ENCODE measurements at places on chromosomes 1 and 21.
A peak's percentile ranks its signal among the peaks of the same experiment; 100 is the strongest.

DNA sequence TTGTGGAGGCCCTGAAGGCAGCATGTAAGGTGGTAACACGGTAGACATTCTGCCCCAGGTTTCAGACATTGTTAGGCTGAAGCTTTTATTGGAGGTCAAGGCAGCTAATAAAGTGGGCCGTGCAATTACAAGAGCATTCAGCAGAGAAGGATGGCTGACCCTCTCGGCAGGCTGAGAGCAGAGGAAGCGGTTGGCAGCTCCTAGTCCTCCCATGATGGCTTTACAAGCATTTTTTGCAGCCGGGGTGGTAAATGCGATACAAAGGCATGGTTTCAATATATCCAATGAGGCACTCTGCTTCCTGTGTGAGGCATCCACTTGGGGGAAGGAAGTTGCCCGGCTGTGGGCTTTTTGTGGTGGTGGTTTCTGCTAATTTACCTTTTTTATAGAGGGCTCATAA lies 14.6 kb downstream of the KIF26B start:
- DNase-seq, result no peak

GRCh38 chr1:116405241-116406135 lies 32.4 kb downstream of the ATP1A1 start:
- DNase-seq, result no peak

GRCh38 chr1:42450061-42450460 lies 5.8 kb downstream of the ZMYND12 start:
- DNase-seq, result no peak

DNA sequence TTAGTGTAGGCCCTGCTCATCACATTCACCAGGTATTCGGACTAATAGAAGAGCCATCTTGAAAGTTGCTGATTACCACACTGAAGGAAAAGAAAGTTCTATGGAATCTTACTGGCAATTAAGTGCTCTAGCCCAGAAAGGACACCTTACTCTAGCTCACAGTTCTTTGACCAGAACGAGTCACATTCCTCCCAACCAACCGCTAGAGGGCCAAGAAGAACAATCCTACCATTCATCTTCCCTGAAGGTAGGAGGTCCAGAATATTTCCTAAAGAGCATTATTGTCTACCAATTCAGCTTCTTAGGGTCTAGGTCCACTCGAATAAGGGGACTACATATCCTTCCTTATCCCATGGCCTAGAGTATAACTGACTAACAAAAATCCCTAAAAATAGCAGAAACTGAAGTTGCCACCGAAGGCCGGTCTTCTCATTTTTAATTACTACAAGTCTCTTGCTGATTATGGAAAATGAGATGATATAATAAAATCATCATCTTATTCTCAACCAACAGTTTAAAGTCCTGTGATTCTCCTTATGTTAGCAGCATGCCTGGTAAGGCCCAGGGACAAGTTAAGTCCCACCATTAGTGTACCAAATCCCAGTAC lies 2.7 kb upstream of the FMO1 start:
- DNase-seq, result peak; percentile 57

GRCh38 chr1:164628772-164629171 lies 69.8 kb downstream of the PBX1 start:
- no peak for DNase-seq

GRCh38 chr1:207868774-207869721 lies 41.9 kb downstream of the CD34 start:
- peak; percentile 79 for DNase-seq

GRCh38 chr21:31115249-31115648 lies 77.0 kb upstream of the KRTAP19-8 start:
- DNase-seq, result no peak

DNA sequence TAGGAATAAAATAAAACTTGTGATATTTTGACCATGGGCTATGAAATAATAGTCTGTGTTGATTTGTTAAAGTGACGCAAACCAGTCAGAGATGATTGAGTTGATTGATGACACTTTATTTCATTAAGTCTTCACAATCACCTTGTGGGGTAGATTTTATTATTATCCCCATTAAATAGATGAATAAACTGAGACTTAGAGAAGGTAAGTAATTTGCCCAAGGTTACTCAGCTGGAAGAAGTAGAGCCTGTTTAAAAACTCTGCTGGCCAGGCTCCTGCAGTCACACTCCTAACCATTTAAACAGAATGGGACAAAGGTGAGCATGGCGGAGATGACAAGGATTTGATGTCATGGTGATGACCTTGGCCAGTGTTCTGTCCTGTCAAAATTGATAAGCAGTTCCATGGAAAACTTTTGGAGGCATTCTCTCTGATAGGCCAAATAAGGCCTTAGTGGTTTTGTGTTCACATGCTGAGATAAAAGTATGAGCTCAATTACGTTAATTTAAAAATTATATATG lies 22.7 kb upstream of the MCOLN3 start:
- DNase-seq, result no peak

GRCh38 chr1:153872331-153872730 lies 50.4 kb downstream of the GATAD2B start:
- DNase-seq, result no peak

- no peak for DNase-seq
Observed at GRCh38 chr1:202934755-202935154, 7.7 kb upstream of the KLHL12 start.

GRCh38 chr1:182996816-182997215 lies 26.4 kb upstream of the LAMC1 start:
- DNase-seq, result no peak

DNA sequence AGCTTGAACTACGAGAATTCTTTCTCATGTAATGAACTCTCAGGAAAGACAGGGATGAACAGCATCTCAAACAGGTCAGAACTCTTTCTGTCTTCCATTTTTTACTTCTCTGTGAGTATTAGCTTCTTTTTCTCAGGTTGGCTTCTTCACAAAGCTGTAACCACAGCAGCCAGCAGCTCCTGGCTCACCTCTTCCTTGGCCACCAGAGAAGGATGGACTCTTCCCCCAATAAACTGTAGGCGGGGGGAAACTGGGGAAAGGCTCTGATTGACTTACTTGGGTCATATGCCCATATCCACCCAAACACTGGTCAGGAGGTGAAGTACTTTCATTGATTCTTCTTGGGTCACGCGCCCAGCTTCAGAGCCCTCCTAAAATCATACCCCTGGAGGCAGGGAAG lies 14.4 kb upstream of the ENAH start:
- DNase-seq, result no peak

GRCh38 chr1:10253755-10254154 lies 43.4 kb downstream of the KIF1B start:
- DNase-seq, result peak; percentile 7

DNA sequence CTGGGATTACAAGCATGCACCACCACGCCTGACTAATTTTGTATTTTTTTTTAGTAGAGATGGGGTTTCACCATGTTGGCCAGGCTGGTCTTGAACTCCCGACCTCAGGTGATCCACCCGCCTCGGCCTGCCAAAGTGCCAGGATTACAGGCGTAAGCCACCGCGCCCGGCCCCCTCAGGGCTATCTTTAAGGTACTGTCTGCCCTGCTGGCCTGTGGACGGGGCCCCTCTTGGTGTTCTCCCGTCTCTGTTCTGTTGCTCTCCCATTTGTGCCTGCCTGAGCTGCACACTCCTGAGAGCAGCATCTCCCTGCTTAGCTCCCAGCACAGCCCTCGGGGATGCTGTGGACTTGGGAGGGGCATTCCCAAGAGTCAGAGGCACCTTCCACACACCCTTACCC lies 13.9 kb downstream of the MYBPH start:
- DNase-seq, result no peak

DNA sequence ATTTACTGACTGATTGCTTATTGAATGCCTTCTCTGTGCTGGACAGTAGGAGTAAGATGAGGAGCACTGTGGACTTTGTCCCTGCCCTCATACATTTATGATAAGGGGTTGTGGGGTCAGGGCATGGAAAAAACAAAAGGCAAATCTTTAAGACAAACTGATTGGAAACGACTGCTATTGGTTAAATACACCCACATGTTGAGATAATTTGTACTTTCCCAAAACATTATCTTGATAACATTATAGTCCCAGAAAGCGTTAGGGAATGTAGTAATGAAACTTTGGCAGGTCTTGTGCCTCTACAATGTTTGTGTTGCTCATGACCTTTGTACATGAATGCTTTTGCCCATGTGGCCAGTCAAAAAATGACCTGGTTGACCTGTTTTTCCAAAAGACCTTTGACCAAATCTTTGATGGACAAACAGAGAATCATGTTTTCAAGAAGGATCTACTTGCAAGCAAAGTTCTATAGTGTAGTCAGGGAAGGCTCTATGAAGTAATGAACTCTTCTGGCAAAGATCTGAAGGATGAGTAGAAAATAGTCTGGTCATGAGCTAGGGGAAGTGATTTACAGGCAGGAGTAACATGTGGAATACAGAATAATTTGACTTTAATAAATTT lies 50.9 kb downstream of the LEPR start:
- DNase-seq, result no peak

DNA sequence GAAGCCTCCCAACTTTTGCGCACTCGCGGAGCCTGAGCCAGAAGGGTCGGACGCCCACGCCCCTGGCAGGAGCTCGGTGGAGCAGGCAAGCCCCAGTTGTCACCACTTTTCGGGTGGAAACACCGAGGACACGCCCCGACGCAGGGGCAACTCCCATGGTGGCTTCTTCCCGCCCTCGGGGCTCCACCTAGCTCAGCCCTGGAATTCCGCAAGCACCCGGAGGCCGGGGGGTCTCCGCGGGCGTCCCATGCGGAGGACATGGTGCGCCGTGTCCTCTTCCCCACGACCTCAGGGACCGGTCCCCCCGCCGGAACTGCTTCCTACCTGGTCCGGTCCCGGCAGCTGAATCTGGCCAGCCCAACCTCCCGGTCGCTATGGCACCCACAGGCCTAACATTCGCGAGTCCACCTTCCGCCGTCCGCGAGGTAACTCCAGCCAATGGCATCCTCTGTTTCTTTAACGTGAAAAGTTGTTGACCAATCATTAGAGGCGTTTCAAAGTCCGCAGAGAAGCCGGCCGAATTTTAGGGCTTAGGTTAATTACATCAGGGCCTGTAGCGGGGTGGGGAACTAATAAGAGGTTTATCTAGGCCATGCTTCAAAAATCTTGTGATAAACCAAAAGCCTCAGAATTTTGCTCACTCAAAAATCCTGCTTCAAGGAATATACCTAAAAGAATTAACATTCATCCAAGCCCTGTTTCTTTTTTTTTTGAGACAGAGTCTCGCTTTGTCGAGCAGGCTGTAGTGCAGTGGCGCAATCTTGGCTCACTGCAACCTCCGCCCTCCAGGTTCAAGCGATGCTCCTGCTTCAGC lies at the start of gene STPG1:
STPG1 (minus strand) TSS at position 433 of the 814 bp plus-strand sequence. CDS start 12,394 bp downstream, outside the sequence.
- DNase-seq, result peak; percentile 99

GRCh38 chr1:243991650-243992049 lies 59.4 kb upstream of the ZBTB18 start:
- no peak for DNase-seq

- DNase-seq, result peak; percentile 97
Observed at GRCh38 chr1:23799570-23800399, 769 bp downstream of the GALE start.

GRCh38 chr1:98813738-98814309 lies 152.3 kb downstream of the SNX7 start:
- DNase-seq, result no peak

GRCh38 chr21:40757366-40757765 lies 89.6 kb downstream of the DSCAM start:
- DNase-seq, result no peak

DNA sequence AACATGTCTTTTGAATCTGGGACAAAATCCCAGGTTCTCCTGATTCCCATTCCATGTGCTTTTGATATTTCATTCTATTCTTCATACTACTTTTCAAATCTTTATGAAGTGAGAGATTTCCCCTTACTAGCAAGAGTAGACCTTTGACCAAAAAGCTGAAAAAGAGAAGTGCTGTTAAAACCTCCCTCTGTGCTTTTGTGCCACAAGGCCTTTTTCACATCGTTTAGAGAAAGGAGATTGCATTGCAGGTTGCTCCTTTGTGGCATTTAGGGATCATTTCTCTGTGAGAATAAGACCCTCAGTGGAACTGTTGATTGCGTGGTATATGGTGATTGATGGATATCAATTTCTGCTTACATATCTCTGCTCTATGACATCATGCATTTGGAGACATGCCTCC lies 148.8 kb downstream of the TGFB2 start:
- no peak for DNase-seq

DNA sequence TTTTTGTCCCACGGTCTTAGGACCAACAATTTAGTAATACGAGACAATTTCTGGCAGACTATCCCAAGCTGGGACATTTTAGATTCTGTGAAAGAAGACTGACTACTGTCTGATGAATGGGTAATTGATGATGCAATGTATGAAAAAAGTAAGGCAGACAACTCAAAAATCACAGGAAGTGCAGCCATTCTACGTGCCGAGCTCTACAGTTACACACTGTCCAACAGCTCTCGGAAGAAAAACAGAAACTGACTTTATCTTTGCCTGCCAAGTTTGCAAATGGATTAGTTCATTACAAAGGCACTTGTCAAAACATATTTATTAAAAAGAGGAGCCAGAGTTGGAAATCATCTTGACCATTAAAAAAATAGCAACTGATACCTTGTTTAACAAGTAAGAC lies 31.3 kb downstream of the ZBTB8B start:
- DNase-seq, result no peak

GRCh38 chr1:229430761-229431283 lies 3.1 kb downstream of the ACTA1 start:
- no peak for DNase-seq

DNA sequence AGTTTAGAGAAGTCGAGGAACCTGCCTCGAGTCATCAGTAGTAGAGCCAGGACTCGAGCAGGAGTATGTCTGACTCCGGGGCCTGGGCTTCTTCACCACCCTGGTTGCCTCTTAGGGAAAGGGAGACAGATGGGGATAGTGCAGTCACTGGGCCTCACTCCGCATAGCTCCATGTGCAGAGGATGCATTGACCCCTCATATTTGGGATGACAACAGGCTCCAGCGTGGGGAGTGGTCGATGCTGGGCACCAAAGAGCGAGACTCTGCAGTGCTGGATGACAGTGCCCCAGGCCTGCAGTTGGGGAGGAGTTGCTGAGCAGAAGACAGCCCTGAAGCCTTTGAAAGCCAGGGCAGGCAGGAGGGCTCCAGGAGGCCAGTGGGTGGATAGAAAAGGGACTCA lies 20.8 kb upstream of the TENT5C start:
- no peak for DNase-seq

DNA sequence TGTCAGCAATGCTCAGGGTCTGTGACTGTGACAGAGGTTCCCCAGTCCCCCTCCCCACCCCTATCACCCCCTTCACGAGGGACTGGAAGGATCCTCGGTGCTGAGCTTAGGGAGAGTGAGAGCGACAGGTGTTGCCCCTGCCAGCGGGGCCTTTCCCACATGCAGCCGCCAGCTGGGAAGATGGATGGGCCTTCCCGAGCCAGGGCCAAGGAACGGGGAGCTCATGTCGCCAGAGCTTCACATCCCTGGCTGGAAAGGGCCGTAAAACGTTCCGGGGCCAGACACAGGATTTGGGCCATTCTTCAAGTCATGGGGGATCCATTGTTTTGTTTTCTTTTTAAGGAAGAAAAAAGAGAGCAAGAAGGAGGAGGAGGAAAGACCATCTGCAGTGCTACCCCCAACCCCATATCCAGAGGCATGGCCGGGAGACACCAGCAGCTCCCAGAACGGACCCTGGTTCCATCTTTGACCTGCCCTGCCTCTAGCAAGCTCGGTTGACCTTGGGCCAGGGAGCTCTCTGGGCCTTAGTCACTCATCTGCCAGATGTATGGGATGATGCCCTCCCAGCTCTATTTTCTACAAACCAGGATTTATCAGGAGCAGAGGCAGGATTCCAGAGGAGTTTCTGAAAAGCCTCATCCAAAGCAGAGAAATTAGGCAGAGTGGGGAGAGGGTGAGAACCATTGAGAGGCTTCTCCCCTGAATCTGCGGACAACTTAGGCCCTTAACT lies 54.1 kb downstream of the TAS1R2 start:
- no peak for DNase-seq

GRCh38 chr1:84780000-84780716 lies 89.9 kb upstream of the SSX2IP start:
- DNase-seq, result no peak

All from RWPE1 (cell line).